NCI-H1694 treated with DMSO at 0.1 percent for 48 hours (cell line): ENCODE measurements at places on chromosomes 2 and 18.

DNA sequence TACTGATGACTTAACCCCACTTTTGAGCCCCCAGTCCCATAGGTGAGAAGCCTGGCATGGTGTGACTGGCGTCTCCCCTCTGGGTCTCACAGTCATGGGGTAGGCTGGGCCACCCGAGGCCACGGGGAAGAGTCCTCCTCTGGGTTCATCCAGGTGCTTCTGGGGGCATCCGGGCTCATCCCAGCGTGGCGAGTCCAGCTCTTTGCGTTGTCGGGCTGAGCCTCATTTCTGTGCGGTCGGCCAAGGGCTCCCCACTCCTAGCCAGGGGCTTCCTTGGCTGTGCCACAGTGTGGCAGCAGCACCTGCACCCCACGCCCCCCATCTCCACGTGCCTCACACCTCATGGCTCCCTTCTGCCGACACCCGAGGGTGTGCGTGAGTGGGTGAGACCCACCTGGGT lies 27.6 kb upstream of the SNED1 start:
- DNase-seq = no peak

DNA sequence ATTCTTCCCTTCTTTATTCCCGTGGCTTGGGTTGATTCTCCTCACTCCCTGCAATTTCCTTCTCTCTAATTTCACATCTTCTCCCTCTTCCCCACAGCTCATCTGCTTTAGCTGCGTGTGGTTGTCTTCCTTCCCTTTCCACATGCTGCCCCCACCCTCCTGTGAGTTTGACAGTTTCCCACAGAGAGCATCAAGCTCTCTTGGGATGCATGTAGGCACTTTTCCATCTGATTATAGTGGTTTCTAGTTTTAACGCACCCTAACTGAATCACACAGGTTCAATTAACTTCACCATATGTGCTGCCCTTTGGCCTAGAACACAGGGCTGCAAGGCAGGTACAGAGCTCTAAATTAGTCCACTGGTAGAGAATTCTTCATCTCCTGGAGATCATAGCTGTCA lies 110.5 kb downstream of the TACR1 start:
- no peak for DNase-seq

DNA sequence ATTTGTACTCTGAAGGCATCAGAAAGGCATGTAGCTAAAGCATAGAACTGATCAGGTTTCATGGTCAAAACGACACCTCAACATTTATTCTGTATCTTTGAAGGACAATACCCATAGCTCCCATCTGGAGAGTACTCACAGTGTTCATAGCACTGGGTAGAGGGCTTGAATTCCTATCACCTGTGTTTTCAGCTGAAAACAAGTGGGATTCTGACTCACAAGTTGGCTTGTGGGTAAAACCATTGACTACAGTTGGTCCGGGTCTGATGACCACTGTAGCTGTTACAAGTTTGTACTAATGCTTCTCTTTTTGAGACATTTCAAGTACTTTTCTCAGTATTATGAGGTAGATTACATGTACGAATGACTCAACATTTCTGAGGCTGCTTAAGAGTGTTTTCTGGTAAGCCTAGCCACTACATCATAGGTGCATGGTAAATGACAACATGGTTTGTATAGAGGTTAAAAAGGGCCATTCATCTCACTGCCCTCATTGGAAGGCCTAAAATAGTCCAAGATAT lies 68.6 kb upstream of the PELI1 start:
- DNase-seq = no peak

- no peak for DNase-seq
Observed at GRCh38 chr2:181456660-181457120, 496 bp upstream of the ITGA4 start.

- no peak for DNase-seq
Observed at GRCh38 chr2:118921646-118922045, 20.3 kb upstream of the MARCO start.

- DNase-seq = peak; percentile 68
Observed at GRCh38 chr2:58428096-58429013, 187.2 kb upstream of the FANCL start.

- no peak for DNase-seq
Observed at GRCh38 chr2:124740636-124741035, 715.5 kb downstream of the CNTNAP5 start.

DNA sequence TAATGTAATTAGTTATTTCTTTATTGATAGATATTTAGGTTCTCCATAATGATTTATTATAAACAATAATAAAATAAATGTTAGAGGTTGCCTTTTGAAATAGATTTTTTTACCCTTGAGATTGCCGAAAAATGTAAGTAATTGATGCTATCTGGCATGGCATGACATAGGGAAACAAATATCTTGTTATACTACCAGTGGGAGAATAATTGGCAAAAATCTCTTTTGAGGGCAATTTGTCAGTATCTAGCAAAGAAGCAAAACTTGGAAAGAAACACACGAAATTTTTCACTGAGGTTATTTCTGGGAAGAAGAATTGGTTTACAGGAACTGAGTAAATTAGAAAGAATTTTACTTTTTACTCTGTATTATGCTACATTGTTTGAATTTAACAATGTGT lies 547.2 kb upstream of the SETBP1 start:
- no peak for DNase-seq

- DNase-seq = no peak
Observed at GRCh38 chr18:43013486-43013885, 102.0 kb downstream of the RIT2 start.

- no peak for DNase-seq
Observed at GRCh38 chr2:171529914-171530313, 7.6 kb downstream of the CYBRD1 start.

GRCh38 chr2:1986598-1986997 lies 242.3 kb upstream of the PXDN start:
- DNase-seq = no peak

DNA sequence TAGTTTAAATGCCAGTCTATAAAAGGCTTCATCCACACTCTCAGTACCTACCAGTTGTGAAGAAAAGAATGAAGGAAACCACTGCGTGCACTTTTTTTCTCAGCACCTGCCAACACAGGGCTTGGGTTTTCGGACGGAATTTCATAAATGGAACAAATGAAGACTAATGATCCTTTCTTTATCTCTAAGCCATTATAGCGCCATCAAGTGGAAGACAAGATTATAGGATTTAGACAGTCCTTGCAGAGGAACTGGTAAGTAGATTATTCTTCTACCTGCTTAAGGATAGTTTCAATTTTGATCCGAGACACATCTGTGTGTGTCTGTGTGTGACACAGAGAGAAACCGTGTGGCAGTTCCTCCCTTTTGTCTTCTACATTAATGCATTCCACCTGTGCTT lies 245.6 kb downstream of the NRXN1 start:
- peak; percentile 94 for DNase-seq

DNA sequence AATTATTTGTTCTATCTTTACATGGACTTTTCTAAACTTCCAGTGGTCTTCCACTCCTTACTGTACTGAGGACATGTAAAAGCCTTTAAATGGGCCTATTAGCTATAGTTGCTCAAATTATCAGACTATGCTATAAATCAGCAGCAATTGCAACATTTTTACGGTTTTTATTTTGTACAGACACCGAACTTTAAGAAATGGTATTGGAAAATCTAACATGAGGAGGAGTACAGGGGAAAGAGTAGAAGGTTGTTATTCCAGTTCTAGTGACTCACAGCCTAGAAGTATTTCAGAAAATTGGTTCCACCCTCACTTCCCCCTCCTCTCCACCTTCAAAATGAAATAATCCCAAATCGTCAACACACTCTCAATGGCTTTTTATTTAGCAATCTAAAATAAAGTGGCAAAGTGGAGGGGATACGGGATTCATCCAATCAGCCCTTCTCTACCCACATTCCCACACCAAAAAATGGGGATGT lies 1.1 kb downstream of the NCKAP1 start:
- DNase-seq = no peak

- no peak for DNase-seq
Observed at GRCh38 chr2:164764996-164765395, 76.6 kb downstream of the COBLL1 start.

- DNase-seq = peak; percentile 43
Observed at GRCh38 chr2:205686783-205687640, 4.7 kb downstream of the NRP2 start.

DNA sequence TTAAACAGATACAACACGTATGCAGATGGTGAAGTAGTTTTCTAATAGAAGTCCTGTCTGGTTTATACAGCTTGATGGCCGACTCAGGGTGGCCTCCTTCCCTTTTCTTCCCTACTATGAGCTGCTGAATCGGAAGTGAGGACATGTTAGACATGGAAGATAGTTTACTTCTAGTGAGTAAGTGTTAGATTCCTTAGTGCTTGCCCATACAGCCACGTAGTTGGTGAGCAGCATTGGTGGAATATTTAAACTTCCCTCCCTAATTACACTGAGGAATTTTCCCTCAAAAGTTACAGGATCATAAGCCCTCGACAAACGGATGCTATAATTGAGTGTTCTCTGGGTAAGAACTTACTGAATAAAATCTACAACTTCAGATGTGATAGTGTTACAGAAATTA lies 52.1 kb downstream of the RHBDD1 start:
- DNase-seq = no peak

- no peak for DNase-seq
Observed at GRCh38 chr2:148653437-148653836, 8.9 kb downstream of the EPC2 start.

GRCh38 chr2:181076658-181077057 lies 96.3 kb downstream of the UBE2E3 start:
- DNase-seq = no peak

DNA sequence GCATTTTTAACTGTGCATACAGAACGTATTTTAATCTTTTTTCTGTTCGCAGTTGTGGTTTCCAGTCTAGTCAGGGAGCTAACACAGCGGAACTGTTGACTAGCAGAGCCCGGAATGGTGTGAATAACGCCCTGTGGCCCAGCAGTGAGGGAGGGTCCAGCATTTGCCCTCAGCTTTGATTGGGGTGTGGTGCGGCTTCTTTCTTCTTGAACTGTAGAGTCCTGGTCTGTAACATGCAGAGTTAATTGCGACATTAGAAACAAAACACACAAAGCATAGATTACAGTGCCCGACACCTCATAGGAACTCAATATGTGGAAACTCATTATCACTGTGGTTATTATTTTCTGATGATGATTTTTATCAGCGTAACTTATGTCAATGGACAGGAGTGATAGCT lies 253.6 kb downstream of the SOX11 start:
- no peak for DNase-seq

DNA sequence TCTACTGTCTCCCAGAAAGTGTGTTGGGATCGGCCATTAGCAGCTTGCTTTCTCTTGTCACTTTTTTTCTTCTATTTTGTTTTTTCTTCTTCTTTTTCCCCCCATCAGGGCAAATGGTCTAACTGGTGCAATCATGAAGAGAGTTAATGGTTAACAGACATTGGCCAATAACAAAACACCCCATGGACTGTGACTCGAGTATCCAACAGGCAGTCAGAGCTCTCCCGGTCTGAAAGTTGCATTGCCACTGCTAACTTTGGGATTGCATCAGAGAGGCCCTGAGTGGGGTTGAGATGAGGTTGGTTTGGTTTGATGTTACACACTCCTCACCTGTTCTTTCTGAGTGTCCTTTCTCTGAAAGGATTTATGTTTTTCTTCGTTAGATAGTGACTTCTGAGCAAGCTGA lies 12.9 kb upstream of the SNORC start:
- DNase-seq = no peak

GRCh38 chr2:56449449-56449860 lies 265.7 kb downstream of the CCDC85A start:
- DNase-seq = peak; percentile 11

GRCh38 chr18:76875390-76876325 lies 53.3 kb downstream of the ZNF236 start:
- DNase-seq = peak; percentile 33

DNA sequence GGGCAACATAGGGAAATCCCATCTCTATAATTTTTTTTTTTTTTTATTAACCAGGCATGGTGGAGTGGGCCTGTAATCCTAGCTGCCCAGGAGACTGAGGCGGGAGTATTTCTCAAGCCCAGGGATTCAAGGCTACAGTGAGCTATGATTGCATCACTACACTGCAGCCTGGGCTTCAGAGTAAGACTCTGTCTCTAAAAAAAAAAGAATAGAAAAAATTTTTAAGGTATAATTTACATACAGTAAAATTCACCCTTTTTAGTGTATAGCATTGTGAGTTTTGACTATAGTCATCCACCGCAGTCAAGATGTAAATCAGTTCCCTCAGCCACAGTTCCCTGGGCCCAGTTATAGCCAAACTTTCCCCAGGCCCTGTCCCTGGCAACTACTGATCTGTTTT lies 57.1 kb upstream of the MSH6 start:
- no peak for DNase-seq

- no peak for DNase-seq
Observed at GRCh38 chr2:188132385-188132784, 159.3 kb upstream of the GULP1 start.

DNA sequence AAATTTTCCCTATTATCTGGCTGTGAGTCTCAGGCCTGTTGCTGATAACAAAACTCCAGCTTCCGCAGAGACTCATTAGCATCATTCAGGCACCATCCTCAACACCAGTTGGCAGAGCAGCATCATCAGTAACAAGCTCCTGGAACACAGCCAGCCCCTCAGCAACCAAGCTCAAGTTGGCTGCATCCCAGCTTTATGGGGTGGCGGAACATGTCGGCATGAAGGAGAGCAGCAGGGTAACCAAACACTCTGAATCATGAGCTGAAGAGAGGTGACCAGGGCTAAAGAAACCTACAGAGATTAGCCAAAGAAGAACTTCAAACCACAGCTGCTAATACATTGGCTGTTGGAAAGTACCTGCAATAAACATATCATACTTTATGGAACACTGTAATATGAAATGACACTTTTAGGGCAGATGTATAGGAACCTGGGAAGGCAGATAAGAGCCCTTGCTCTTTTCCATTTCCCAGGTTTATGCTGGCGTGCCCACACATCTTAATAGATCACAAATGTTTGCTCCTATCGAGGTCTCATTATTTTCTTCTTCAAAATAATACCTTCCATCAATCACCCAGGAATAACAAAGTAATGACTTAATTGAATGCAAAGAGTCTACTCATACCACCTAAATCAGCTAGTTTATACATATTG lies 63.8 kb downstream of the PDE11A start:
- peak; percentile 98 for DNase-seq

- DNase-seq = no peak
Observed at GRCh38 chr2:107235491-107236254, 349.7 kb upstream of the ST6GAL2 start.

- peak; percentile 11 for DNase-seq
Observed at GRCh38 chr2:206260188-206261012, 14.1 kb upstream of the ZDBF2 start.

GRCh38 chr2:184628051-184628450 lies 29.7 kb downstream of the ZNF804A start:
- no peak for DNase-seq

DNA sequence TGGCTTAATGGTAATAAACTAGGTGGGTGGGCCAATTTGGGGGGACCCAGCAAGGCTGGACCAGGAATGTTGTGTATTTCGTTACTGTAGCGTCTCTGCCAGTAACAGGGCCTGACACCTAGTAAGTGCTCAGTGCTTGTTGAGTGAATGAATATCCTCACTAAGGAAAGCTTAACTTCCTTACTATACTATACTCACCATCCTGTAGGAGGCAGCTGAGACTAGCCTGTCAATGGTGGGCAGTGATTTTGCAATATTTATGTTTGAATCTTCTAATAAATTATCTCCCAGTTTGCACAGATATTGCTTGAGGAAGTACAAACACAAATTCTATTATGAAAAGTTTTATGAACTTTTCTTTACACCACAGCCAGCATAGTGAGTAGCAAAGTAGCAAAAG lies 370.7 kb upstream of the SYT4 start:
- DNase-seq = no peak
